Chondrocyte (in vitro differentiated cells): ENCODE measurements at places on chromosomes 16 and 17.

- DNase-seq: no peak
Observed at GRCh38 chr17:43324205-43324893, 74.4 kb upstream of the ARL4D start.

- DNase-seq: peak; percentile 60
Observed at GRCh38 chr16:86029131-86029741, 130.3 kb downstream of the IRF8 start.

DNA sequence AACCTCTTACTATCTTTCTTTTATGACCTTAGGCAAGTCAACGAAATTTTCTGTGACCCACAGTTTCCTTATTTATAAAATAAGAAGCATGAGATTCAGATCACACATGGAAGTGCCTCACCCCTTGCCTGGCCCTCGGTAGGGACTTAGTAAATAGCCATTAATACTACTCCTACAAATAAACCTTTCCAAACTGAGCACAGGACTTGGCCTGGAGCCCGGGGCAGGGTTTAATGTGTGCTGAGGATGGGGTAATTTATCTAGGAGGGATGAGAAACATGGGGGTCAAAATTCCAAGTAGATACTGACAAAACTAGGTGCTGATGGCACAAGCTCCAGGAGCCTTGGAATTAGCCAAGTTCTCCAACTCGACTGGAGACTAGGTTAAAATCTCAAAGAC is 35.0 kb downstream of the PITPNC1 start:
- DNase-seq: no peak

GRCh38 chr17:79007504-79008381 is 1.8 kb downstream of the CANT1 start:
- no peak for DNase-seq

DNA sequence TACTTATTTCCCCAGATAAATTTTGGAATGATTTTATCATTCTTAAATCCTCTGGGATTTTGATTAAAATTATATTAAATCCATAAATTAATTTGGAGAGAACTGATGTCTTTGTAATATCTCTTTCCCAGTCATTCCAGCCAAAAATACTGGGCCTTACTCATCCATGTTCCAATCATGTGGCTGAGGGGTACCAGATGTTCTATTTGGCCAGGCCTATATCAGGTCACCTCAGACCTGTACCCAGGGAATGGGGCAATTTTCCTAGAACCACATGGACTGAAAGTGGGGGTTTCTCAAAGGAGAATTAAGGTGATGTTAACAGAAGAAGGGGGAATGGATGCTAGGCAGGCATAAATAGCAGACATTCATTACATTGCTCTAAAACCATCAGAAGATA is 7.5 kb downstream of the SNTB2 start:
- no peak for DNase-seq
